ENCODE measurements at places on chromosomes 1 and 21.

DNA sequence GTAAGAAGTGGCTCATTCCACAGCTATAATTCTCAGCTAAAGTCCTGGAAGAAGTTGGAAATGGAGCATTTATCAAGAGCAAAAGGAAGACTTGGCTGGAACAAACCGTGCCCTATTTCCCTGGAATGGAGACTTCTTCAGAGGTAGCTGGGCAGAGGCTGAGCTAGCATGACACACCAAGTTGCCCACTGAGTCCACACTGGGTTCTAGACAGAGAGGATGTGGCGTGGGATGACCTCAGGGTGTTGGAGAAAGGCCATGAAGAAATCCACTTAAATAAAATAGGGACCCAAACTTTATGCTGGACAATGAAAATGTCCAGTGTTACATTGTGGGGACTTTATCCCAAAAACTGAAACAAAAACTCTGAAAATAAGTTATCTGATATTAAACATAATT, 116.2 kb downstream of the KCNJ6 start:
- no peak for DNase-seq

DNA sequence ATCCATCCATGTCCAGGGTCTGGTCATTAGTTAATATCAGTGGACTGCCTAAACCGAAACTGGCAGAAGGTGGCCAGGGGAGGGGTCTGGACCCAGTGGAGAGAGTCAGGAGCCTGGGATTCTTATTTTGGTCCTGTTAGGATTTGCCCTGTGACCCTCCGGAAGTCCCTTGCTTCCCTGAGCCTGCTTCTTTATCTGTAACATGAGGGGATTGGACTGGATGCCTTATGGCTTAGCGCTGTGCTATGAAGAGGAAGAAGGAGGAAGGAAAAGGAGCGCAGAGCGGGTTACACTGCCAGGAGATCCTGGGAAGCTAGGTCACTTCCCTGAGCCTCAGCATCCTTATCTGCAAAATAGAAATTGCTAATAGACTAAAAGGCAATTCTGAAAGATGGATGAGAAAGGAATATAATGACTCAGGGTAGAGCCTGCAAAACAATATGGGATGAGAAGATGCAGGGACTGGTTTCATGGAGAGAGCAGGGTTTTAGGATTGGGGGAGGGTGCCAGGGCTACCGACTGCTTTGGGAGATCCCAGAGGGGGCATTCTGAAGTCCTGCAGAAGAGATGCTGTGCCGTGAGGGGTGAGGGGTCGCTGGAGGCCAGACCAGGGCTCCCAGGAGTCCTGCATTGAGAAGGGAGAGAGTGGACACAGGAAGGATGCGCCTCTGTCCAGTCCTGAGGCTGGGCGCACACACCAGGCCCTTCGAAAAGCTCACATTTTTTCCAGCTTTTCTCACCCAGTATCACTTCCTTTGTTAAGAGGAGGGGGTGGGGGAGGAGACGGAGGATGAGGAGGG, 460 bp upstream of the ADORA1 start:
- DNase-seq, result no peak

GRCh38 chr1:201916649-201917249, 28.1 kb downstream of the SHISA4 start:
- peak; percentile 61 for DNase-seq

- no peak for DNase-seq
Observed at GRCh38 chr1:208557046-208557722, 313.0 kb upstream of the PLXNA2 start.

DNA sequence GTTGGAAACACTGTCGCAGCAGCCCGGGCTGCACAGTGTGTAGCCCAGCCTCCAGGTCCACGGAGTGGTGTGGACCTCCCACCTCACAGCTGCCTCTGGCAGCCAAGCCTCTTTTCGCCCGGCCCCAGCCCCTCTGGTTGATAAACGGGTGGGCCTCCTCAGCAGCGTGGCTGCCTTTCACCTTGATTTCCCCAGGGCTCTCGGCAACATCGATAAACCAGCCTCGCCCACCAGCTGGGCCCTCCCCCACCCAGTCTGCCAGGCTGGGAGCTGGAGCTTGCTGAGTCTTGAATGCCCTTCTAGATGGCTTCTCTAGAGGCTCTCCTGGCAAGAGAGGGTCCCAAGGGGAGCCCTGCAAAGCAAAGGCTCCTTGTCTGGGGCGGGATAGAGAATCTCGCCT, 31.0 kb upstream of the LHX4 start:
- DNase-seq, result no peak

DNA sequence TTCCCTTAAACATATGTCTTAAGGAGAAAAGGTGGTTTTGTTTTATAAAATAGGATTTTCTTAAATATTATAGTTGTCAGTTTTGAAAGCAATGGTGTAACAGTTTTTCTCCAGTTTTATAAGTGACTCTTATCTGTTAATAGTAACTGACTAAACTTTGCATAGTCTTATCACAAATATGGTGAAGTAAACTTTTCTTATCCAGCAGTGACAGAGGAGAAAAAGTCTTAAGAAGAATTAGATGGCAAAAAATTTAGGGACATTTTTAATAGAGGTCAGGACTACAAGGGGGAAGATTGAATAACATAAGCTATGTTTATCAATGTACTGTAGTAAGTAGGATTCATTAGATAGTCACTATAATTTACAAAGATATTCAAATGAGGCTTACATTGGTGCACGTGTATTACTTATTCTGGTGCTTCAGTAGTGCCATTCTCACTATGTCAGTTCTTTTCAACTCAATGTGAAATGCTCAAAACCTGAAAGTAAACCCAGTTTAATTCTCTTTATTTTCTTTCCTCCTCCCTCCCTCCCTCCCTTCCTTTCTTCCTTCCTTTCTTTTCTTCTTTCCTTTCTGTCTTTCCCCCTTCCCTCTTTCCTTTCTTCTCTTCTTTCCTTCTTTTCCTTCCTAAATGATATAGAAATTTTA, 26.1 kb downstream of the F3 start:
- DNase-seq, result no peak

DNA sequence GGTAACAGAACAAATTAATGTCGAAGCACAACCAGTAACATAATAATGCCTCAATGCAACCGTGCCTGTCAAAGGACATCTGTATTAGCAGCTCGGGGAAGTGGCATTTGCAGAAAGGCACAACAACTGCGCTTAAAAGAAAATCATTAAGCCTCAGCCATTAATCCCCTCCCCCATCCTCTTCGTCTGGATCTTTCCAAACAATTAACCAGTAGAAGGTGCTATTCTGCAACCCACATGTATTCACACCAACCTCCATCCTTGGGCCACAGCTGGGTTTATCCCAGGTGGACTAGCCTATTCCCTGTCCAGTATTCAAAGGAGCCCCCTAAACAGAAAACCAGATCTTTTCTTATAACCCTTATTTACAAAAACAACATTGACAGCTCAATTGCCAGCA, 2.6 kb downstream of the RERE start:
- DNase-seq, result no peak

- DNase-seq, result peak; percentile 75
Observed at GRCh38 chr1:240691909-240692705, 80.2 kb upstream of the GREM2 start.

DNA sequence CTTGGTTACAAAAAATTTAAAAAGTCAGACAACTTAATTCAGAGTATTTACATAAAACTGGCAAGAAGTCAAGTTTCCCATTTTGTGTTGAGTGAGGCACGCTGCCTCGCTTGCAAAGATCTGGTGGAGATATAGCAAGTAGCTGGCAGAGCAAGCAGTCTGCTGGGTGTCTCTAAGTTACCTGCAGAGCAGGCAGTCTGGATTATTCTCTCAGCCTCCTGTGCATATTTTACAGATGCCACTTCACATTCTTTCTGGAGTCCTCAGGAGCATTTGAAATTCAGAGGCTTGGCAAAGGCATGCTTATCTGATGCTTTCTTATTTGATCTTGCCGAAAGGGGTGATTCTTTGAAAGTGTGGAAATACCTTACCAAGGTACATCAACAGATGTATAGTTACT, 640.4 kb upstream of the ADGRL4 start:
- DNase-seq, result no peak

DNA sequence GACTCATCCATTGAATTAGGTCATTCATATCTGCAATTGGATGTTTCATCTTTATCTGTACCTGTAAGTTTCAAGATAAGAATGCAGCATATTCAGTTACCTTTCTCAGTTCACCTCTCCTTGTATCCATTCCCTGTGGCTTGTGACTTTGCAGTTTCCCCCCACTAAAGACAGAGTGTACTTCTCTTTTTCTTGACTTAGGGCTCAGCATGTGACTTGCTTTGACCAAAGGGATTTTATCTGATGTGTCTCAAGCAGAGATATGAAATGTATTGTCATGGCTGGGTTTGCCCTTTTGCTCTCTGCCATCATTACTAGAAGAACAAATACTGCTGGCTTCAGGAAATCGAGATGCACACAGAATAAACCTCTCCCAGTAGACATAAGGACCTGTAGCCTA, 754.8 kb downstream of the ADGRL2 start:
- DNase-seq, result no peak

DNA sequence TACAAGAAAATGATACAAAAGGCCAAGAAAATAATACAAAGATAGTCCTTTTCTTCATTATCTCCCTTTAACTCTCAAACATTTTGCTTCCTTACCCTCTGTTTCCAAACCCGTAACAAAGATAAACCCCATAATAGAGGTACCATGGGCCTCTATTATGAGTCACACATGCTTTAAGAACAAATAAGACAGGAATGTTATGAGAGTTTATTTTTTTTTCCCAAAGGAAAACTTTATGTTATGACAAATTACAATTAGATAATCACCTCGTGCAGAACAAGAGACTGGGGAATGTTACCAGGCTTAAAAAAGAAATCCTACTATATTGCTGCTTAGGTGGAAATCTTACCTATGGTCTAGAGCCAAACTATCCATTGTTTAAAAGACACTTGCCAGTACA, 272.0 kb downstream of the BRINP3 start:
- DNase-seq, result no peak

GRCh38 chr1:192342842-192343241, 26.1 kb downstream of the RGS21 start:
- no peak for DNase-seq

- peak; percentile 94 for DNase-seq
Observed at GRCh38 chr1:152001631-152002584, 8.2 kb upstream of the S100A10 start.

Measured in AG08395 (cell line).